ENCODE measurements at places on chromosomes 7 and 10. TPM values are rescaled to one million over a fixed set of nuclear protein-coding genes. Genes with fewer than 3 reads are reported as not detected.

ELMO1 gene
- 38.6 TPM for total RNA-seq

GDF10 gene
- not detected for total RNA-seq

CUEDC2 gene
- 38.1 TPM for total RNA-seq

CLDN3 gene
- 0.09 TPM for total RNA-seq

SPDYE6 gene
- total RNA-seq, result not detected

SFRP4 gene
- total RNA-seq, result 0.09 TPM

KCP gene
- not detected for total RNA-seq

SAMD9 gene
- 10.7 TPM for total RNA-seq

SPAM1 gene
- not detected for total RNA-seq

SLC4A2 gene
- 76.8 TPM for total RNA-seq

PAX4 gene
- not detected for total RNA-seq

All from endothelial cell of coronary artery (primary cell).